ENCODE measurements at places on chromosomes 13 and 19.

DNA sequence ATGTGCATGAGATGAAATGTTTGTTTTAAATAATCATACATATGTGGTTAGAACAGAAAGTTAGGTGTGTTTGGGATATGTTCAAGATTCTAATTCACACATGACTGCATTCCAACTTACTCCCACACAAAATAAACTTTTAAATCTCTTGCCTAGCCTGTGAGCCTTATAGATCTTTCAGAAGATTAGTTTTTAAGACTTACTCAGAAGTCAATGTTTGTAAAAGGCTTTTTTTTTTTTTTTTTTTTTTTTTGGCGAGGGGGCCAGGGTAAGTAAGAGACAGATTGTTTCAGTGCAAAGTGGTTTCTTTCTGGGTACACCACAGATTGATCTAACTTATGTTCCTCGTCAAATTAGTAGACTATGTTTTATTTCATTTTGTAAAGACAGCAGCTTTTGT, 39.1 kb downstream of the GPR180 start:
- no peak overlapping the region for H3K27ac ChIP-seq
- no peaks in the 10 kb centered on the region for H3K36me3 ChIP-seq
- no peaks in the 10 kb centered on the region for H3K27me3 ChIP-seq
- peak overlapping the region; percentile 1 for H3K4me3 ChIP-seq
- peaks cover 16% of the 10 kb centered on the region for H3K4me1 ChIP-seq
- no peak for DNase-seq

DNA sequence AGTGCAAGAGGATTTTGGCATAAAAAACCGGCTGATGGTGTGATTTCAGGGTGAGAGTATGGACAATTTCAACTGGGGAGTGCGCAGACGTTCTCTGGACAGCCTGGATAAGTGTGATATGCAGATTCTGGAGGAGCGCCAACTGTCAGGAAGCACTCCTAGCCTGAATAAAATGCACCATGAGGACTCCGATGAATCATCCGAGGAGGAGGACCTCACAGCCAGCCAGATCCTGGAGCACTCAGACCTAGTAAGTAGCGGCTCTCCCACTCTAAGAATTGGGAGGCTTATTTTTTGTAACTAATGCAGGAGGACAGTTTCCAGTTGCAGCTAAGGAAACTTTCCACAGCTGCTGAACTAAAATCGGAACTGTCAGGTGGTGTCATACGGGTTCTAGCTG, 53.6 kb downstream of the ZAR1L start:
- no peak overlapping the region for H3K4me3 ChIP-seq
- no peaks in the 10 kb centered on the region for H3K4me1 ChIP-seq
- DNase-seq = no peak
- H3K27ac ChIP-seq = no peak overlapping the region

DNA sequence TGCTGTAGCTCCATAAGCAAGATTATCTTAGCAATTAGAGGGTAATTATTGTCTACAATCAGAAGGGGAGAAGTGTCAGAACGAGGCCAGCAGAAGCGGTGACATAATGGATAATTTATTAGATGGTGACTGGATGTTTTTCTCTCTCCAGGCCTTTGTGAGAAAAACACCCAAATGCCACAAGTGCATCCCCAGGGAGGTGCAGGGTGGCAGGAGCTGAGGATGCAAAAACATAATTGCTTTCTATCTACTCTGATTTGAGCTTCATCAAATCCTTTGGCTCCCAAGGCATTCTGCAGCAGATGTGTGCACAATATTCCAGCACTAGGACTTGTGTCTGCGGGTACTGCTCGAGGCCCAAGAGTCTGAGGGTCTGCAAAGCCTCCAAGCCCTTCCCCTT, 220.1 kb upstream of the SERP2 start:
- H3K36me3 ChIP-seq = no peaks in the 10 kb centered on the region
- H3K4me1 ChIP-seq = peaks cover 15% of the 10 kb centered on the region
- no peak overlapping the region for H3K27ac ChIP-seq

GRCh38 chr19:43780706-43781525, at the start of gene KCNN4:
TSS of gene KCNN4 (minus strand) at chr19:43780973. CDS start at chr19:43780861, 112 bp downstream.
- no peaks in the 10 kb centered on the region for H3K36me3 ChIP-seq
- peaks cover 44% of the 10 kb centered on the region for H3K4me1 ChIP-seq
- DNase-seq = no peak
- H3K27ac ChIP-seq = peak within 1 kb of the TSS; percentile 74

Measured in type B pancreatic cell (in vitro differentiated cells).